ENCODE measurements at places on chromosomes 6 and 20.
A peak's percentile ranks its signal among the peaks of the same experiment; 100 is the strongest.

DNA sequence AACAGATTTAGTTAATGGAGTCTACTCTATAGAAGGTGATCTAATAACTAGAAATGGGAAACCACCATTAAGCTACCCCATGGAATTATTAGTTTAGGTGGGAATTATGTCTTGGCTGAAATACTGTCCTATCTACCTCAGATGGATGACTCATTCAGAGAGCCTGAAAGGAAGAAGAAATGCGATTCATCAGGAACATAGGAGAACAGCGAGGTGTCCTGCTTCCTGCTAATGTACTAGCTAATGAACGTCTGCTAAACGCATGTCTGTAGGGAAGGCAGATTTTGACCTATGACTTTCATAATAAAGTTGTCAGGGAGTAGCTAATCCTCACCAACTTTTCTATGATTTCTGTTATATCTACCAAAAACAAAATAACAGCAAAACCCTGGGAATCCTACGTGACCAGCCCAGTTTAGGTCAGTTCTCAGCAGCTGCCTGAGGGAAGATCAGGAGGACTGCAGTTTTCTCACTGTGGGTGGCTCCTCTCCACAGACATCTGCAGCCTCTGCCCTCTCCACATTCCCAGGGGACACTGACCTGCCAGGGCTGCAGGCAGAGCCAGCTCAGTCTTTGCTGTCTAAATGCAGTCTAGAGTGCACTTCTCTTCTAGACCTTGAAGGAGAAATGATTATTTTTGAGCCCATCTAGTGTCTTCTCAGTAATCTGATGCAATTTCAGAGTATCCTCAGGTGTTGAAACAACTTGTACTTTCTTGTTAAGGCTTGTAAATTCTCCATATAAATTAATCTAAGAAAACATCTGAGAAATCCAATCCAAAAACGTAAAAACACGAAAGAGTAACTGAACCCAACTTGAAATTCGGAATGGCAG lies 18.1 kb upstream of the SFT2D1 start:
- DNase-seq, result no peak

DNA sequence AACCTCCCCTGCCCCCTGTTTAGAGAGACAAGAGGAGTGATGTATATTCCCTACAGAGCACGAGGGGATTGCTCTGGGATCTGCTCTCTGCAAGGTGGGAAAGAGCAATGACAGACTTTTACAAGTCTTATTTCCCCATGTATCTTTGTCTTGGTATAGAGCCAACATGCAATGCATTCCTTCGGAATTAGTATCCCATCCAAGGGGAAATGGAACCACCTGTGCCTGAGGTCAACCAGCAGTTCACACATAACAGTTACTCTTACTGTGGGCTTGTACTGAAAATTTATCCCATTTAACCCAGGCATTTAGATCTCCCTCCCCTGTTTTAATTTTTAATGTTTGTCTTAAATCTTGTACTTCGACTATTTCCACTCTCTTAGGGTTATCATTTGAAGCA lies 250.4 kb downstream of the C6orf118 start:
- DNase-seq, result peak; percentile 39

GRCh38 chr6:11672669-11673068 lies 105.9 kb downstream of the ADTRP start:
- no peak for DNase-seq

DNA sequence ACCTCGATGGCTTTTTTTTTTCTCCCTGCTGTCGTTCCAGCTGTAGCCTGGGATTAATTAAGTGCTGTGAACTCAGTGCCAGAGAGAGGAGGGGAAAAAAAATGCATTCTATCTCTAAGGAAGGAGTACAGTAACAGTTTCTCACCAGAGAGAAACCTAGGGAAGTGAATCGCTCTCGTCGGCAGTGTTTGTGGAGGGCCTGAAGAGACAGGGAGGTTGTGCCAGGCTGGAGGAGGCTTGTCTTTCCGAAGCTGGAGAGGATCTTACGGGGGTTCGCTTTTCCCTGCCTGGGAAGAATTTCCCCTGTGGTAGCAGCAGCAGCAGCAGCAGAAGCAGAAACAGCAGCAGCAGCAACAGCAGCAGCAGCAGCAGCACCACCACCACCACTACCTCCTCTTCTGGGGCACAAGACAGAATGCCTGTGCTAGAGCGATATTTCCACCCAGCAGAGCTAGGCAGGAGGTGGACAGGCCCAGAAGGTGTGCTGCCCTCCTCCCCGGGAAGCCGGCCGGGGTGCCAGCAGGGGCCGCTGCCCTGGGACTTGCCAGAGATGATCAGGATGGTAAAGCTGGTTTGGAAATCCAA lies 186.5 kb downstream of the PDE7B start:
- DNase-seq, result peak; percentile 85

DNA sequence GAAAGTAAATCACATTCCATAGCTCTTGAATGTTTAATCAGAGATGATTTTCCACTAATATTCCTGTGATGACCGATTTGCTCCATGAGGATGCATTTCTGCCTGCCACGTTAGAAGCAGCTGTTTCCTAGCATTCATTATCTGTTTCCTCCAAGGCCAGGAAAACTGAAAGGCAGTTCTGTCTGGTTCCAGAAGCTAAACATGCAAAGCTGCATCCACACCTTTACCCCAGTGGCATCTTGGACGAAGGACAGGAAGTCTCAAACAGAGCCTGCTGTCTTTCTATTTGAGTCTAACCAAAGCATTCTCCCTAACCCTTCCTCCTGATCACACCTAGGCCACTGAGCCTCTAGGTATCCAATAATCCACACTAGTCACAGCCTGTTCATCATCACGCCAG lies 27.6 kb downstream of the CNKSR3 start:
- no peak for DNase-seq

DNA sequence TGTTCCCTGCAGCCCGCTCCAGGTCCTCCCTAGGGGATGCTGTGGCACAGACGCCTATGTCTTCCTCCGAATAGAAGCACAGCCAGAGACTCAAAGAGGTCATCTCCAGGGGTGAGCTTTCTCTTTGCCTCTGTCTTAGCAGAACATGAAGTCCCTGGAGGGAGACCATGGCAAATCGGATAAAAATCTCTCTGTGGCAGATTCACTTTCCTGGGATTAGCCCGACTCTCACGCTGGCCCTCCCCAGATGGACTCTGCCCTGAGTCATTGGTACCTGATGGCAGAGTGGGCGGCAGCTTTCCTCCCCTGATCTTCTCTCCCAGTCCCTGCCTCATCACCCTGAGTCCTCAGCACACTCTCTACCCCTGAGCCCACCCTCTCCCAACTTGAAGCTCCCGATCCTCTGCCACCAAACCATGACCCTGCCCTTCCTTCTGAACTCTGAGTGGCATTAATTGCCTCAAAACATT lies 58.0 kb upstream of the CCDC167 start:
- DNase-seq, result no peak

DNA sequence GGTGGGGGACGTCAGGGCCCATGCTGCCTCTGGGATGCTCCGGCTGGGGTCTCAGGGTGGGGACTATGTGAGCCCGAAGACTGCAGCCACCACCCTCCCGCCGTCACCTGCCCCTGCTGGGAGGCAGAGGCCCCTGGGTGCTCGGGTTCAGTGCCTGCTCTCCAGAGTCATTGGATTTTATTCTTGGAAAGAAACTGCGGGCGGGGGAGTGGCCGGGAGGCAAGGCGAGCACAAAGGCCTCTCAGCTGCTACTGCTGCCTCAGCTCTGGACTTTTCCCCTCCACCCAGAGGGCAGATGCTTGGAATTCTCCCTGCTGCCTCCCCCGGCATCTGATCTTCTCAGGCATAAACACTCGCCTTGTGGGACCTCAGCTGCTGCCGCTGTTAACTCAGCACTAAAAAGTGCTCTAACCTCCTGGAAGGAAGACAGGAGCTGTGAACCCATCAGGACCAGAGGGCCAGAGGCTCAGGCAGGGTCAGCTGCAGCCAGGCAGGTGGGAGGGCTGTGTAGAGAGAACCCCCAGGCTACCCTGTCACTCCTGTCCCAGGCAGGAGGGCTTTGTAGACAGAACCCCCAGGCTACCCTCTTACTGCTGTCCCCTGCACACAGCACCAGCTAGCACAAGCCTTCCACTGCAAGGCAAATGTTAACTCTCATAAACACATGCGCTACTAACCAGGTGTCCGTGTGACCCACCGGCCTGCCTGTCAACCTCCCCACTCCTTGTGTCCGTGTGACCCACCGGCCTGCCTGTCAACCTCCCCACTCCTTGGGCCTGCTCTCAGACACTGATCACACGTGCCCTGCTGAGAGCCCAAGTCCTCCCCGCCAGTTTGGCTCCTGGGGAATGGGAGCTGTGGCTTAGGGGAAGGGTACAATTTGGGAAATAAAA lies 9.4 kb upstream of the FRMD1 start:
- DNase-seq, result peak; percentile 45

DNA sequence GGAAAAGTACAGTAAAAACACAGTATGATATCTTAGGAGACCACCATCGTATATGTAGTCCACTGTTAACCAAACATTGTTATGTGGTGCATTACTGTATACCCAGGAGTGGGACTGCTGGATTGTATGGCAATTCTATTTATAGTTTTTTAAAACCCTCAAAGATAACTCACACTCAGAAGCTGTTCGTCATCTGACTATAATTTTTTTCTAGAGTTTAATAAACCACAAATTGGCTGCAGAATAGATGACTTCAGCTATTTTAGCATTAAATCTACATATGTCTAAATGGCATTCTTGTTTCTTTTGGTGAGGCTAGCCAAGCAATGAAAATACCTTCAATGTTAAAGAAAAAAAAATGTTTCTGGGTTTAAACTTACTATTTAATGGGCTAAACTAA lies 134.2 kb upstream of the BMP5 start:
- peak; percentile 81 for DNase-seq

DNA sequence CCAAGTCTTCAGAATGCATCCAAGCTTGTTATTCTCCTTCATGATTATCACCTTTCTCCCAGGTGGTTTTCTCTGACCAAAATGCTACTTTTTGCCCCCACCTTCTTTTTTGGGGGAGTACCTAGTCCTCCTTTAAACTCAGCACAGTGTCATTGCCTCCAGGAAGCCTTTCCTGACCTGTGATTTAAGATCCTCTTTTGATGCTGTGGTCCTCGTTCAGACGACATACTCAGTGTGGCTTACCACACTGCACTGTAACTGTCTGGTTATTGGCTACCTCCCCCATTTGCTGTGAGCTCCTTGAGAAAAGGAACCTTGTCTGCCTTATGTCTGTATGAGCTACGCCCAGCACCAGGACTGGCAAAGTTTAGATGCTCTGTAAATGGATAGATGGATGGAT lies 14.6 kb downstream of the SAYSD1 start:
- no peak for DNase-seq

GRCh38 chr6:160933256-160933655 lies 58.3 kb upstream of the MAP3K4 start:
- no peak for DNase-seq

DNA sequence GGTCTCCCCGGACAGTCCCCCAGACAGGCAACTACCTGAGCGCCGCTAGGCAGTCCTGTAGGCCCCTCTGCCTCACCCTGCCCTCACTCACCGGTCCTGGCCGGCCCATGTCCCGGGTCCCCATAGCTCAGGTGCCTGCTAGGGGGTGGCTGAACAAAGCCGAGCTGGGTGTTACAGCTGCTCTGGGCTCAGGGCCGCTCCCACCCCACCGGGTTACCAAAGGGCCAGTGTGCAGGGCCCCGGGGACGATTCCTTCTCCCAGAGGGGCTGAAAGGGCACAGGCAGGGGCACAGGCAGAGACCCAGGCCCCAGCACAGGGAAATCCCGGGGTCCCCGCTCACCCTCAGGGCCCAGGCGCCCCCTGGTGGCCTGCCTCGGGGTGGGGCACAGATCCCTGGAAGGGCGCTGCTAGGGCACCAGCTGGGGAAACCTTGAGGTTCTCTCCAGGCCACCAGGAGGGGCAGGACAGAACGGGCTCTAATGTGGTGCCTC lies 118.4 kb downstream of the GRM4 start:
- DNase-seq, result peak; percentile 26

DNA sequence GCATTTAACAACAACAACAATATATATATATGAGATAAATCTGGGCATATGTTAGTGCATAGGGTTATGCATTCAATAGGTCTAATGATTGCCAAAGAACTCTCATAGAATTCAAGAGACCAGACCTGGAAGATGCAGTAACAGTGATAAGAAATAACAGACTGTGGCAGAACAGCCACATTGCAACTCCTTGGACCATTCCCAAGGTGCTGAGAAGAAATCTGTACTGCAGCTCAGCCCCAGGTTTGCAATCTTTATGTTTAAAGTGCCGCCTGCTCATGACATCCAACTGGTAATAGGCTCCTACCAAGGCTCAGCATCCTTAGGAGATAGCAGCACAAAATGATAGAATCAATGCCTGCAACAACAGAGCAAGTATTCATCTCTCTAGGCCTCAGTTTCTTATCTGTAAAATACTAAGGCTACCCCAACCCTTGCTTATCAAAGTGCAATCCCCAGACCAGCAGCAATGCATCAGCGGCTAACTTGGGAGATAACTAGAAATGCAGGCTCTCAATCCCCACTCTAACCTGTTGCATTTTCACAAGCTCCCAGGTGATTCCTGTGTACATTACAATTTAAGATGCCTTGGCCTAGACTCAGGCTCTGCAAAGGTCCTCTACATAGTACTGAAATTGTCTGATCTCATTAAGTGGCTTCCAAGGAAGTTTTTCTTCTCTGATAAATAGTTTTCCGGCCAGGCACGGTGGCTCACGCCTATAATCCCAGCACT lies 30.6 kb upstream of the PIM1 start:
- no peak for DNase-seq

DNA sequence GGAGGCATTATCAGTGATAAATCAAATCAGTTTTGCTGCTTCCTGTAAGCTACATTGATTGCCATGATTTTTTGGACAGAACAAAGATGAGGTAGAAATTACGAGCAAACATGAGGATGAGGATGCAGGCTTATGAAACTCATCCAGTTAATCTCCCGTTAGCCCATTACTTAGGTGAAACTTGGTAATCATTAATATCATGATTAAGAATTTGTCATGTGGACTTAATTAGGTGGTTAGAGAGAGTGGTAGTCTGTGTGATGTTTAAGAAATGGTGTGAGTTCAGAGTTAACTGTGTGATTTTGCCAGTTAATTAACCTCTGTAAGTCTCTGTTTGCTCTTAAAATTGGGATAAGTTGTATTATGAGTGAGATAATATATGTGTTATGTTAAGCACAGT lies 62.0 kb downstream of the TSPYL4 start:
- DNase-seq, result no peak

- no peak for DNase-seq
Measured at GRCh38 chr6:129111853-129112252, 228.9 kb downstream of the LAMA2 start.

GRCh38 chr20:62907384-62908317 lies 18.7 kb downstream of the DIDO1 start:
- DNase-seq, result no peak

DNA sequence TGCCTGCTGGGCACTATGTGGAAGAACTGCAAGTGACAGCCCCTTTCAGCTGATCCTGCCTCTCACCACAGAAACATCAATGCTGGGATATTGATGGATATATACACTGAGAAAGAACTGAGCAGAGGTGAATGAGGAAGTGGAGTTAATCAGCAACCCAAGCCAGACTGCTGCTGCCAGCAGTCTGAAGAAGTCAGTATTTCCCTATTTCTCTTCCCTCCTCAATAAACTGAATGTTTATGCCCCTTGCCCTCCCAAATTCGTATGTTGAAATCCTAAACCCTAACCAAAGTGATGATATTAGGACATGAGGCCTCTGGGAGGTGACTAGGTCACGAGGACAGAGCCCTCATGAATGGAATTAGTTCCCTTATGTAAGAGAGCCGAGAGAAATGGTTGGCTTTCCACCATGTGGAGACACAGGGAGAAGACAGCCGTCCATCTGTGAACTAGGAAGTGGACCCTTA lies 76.3 kb downstream of the CDK19 start:
- no peak for DNase-seq

GRCh38 chr6:112281821-112282615 lies 27.7 kb upstream of the LAMA4 start:
- peak; percentile 95 for DNase-seq

- DNase-seq, result no peak
Measured at GRCh38 chr6:2166717-2167116, 78.7 kb downstream of the GMDS start.

All from fibroblast of skin of abdomen (primary cell).